Bronchial epithelial cell (primary cell): ENCODE measurements at places on chromosomes 1 and 21. TPM values are rescaled to one million over a fixed set of nuclear protein-coding genes. Genes with fewer than 3 reads are reported as not detected.

DNA sequence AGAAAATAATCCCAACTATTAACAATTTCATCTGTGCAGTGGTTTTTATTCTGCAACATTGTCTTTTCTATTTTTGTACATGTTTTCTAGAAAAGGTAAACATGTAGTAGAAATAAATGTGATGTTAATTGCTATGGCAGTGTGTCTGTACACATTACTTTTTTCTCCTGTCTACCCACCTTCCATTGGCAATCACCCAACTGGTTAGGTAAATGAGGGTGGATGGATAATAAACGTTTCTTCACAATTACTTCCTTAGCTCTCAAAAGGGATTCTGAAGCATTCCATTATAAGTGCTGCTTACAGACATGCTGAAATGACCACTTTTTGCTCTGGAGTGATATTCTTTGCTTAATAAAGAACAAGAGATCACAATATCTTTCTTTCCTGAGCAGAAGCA is 61.4 kb downstream of the MAGI3 start:
- DNase-seq: no peak

DNA sequence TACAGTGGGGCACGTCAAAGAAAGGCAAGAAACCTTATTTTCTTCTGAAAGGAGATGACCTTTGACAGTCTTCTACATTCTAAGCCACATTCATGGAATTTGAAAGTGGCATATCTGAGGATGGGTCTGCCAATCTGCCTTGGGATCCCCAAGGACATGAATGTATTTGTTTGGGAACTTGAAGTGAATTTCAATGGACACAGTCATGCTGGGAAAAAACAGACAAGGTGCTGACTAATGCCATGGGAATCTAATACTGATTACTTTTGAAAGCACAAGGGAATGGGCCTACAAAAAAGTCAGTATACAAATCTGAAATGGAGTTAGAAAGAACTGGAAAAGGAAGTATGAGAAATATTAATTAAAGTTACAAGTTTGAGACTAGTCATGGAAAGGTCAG is 128.8 kb downstream of the KCNJ6 start:
- peak; percentile 74 for DNase-seq

DNA sequence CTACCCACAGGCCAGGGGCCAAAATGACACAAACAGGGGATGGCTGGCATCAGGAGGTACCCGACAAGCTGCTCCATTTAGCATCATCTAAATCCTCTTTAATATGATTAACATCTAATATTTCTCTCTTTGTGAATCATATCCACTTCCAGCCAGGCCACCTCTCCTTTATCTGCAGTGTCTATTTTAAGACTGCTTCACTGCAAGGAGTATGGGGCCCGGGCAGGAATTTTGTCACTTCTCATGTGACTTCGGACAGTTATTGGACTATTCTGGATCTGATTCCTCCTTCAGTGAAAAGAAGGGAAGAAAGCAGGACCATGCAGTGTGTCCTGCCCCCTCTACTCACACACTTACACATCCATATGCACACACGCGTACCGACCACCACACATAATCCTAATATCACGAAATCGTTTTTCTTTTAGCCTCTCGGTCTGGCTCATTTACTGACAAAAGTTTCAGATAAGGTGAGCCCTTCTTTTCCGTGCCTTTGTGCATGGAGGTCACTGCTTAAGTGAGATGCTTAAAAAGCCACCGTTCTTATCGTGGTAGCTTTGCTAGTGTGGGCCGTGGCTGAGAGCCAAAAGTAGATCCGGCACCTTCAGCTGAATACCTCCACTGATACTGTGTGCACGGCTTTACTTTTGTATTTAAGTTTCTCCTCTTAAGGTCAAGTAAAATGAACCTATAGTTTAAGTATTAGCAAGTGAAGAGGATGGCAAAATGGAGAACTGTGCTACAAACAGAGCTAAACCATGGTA is 26.0 kb downstream of the PROX1 start:
- no peak for DNase-seq

DNA sequence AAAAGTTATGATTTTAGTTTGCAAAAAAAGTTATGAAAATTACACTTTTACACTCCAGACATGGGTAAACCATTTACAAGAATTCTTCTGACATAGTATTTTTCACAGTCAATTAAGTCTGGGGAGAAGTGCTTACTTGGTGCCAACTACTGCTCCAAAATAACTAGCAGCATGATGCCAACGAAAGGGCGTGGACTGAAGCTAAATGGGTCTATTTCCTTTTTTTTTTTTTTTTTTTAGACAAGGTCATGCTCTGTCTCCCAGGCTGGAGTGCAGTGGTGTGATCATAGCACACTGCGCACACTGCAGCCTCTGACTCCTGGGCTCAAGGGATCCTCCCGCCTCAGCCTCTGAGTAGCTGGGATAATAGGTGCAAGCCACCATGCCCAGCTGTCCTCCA is 43.2 kb downstream of the FMO4 start:
- no peak for DNase-seq

The SERINC2 gene
- total RNA-seq: 23.2 and 40.7 TPM in 2 replicates

The PGM1 gene
- total RNA-seq: 42.4 and 69.2 TPM in 2 replicates

The HPDL gene
- total RNA-seq: under 0.01 and 0.53 TPM in 2 replicates

The AGMAT gene
- total RNA-seq: 0.51 and 1.6 TPM in 2 replicates
